Epithelial cell of prostate (primary cell): ENCODE measurements at places on chromosomes 16 and 17.
A peak's percentile ranks its signal among the peaks of the same experiment; 100 is the strongest.

DNA sequence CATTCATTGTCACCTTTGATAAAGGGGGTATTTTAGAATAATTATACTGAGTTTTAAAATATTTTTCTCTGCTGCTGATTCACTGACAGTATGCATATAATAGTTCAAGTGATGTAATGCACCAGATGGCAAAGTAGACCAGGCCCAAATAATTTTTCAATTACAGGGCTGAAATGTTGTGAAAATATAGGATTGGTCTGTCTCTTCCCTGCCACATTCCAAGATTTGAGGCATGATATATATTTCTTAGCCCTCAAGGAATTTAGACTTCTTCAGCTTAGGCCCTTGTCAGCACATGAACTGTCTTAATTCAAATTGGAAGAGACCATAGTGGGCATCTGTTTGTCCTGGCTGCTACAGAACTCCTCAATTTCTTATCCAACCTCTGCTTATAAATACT lies 39.2 kb upstream of the SLC12A3 start:
- no peak for DNase-seq

DNA sequence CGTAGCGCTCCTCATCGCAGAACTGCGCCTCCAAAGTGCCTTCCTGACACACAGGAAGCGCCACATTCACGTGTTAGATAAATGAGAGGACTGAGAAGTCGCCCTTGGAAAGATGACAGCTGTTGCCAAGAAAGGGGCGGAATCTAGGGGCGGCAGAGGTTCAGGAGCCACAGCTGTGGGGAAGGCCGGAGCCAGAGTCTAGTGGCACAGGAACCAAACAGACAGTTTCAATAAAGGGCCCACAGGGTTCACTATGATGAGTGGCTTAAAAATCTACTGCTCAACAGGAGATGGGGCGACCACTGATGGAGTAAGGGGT lies 4.7 kb downstream of the FLCN start:
- DNase-seq, result no peak

DNA sequence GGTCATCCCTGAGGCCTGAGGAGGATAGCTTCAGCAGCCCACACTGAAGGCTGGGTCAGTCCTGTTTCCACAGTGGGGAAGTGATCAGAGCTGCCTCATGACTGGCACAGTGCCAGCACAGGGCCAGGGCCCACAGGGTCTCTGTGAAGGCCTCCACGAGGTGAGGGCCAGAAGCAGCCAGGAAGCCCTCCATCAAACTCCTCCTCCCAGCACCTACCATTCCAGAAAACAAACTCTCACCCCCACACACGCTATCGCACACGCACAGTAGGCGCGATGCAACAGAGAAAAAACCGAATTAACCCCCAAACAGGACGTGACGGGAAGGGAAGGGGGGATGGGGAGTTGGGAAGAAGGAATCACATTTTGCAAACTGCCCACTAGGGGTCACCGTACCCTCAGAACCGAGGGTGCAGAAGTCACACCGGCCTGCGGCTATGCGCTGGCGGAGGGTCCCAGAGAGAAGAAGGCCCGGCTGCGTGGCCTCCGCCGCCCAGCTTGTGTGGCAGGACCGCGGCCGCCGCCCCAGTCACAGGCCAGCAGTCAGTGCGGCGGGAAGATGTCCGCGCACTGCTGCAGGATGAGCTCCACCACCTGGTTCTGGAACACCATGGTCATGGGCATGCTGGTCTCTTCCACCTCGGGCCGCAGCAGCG lies 37.6 kb downstream of the ARHGAP27 start:
- no peak for DNase-seq

DNA sequence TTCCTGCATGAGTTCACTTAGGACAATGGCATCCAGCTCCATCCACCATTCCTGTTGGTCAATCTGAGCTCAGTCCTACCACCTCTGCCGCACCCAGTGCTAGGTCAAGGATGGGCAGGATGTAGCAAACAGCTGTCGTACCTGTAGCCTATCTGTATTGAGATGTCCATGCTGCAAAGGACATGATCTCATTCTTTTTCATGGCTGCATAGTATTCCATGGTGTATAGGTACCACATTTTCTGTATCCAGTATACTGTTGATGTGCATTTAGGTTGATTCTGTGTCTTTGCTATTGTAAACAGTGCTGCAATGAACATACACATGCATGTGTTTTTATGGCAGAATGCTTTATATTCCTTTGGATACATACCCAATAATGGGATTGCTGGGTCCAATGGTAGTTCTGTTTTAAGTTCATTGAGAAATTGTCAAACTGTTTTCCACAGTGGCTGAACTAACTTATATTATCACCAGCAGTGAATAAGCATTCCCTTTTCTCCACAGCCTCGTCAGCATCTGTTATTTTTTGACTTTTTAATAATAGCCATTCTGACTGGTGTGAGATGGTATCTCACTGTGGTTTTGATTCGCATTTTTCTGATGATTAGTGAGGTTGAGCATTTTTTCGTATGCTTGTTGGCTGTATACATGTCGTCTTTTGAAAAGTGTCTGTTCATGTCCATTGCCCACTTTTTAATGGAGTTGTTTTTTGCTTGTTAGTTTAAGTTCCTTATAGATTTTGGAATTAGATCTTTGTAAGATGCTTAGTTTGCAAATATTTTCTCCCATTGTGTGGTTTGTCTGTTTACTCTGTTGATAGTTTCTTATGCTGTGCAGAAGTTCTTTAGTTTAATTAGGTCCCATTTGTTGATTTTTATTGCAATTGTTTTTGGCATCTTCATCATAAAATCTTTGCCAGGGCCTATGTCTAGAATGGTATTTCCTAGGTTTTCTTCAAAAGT lies 7.2 kb upstream of the MRTFB start:
- DNase-seq, result no peak

GRCh38 chr17:8117980-8118768 lies at the start of gene ALOXE3:
TSS of gene ALOXE3 (minus strand) at chr17:8118514. CDS start at chr17:8117990, 524 bp downstream.
- peak; percentile 91 for DNase-seq

- peak; percentile 43 for DNase-seq
Measured at GRCh38 chr17:53032861-53033271, 789.9 kb upstream of the KIF2B start.

- no peak for DNase-seq
Measured at GRCh38 chr16:73356401-73357079, 308.6 kb upstream of the ZFHX3 start.

DNA sequence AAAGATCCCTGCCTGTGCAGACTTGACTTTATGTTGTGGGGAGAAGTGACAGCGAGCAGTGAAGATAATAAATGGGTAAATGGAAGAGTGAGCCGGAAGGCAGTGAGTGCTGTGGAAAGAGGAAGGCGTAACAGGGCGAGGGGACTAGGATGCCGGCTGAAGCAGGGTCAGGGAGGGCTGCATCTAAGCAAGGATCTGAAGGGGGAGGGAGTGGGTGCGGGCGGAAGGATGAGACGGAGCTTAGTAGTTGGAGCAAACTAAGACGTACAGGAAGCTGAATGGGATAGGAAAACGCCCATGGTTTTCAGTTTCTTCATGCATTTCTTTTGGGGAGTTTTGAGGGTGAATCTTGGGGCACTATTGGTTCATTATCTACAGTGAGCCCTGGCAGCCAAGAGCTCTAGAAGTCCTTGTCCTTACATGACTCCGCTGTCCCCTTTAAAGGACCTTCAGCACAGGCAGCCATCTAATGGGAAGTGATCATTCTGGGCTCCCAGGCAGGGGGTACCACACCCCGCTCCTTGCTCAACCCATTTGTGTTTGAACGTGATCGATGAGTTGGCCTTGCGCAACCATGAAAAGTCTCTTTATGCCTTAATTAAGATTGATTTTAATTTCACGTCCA lies 10.4 kb upstream of the NAT9 start:
- DNase-seq, result no peak

DNA sequence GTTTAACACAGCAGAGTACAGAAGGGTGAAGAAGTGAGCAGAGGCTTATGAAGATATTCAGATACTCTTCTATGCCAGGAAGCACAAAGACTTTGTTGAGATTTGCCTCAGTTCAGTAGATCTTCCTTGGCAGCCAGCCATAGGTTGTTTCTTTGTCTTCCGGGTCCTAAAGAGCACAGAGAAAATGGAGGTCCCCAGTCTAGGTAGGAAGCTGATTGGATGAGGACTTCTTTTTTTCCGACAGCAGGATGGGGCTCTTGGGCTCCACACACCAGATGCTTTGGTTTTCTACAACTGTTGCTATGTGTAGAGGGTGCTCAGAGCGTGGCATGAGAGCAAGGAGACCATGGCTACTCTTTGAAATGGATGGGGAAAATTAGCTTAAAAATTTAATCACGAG lies 8.3 kb upstream of the CDC6 start:
- DNase-seq, result no peak
